Activated naive CD8-positive, alpha-beta T cell treated with anti-CD3 and anti-CD28 coated beads for 36 hours (primary cell): ENCODE measurements at places on chromosomes 7 and 10. TPM values are rescaled to one million over a fixed set of nuclear protein-coding genes. Genes with fewer than 3 reads are reported as not detected.

- no peaks in the 10 kb centered on the region for H3K36me3 ChIP-seq
- peaks cover 15% of the 10 kb centered on the region for H3K4me1 ChIP-seq
- no peak overlapping the region for H3K4me3 ChIP-seq
- H3K27ac ChIP-seq, result no peak overlapping the region
- peaks cover 24% of the 10 kb centered on the region for H3K27me3 ChIP-seq
Measured at GRCh38 chr10:84267503-84268126, 22.8 kb downstream of the RGR start.

DNA sequence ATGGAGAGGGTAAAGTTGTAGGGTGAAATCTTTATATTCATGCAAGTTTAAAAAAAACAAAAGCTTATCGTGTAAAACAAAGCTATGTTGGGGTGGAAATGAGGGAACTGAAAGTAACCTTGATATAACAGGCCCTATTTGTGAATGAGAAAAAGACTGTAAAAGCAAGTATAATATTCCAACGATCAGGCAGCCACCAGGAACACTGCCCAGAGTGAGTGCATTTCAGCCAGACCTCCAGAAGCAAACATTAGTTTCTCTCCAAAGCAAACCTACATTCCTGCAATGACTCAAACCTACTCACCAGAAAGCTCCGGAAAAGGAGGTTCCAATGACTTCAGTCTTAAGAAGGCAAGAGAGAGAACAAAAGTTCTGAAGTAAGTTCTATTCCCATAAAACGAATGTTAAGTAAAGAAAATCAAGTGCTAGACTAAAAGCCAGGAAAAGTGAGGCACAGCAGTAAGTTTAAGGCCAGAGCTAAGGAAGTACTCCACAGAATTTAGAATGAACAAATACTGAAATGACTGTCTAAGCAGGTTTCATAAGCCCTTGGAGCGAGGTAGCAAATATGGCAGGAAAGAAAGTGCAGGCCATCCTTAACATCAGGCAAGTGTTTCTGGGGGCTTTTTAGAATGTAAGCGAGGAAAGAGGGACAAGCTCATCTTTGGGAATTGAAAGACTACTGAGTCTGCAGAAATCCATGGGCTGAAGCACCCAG, 493.1 kb downstream of the XPNPEP1 start:
- H3K36me3 ChIP-seq, result no peaks in the 10 kb centered on the region
- no peak overlapping the region for H3K4me3 ChIP-seq
- H3K4me1 ChIP-seq, result no peaks in the 10 kb centered on the region
- H3K27ac ChIP-seq, result no peak overlapping the region
- DNase-seq, result no peak

GRCh38 chr7:4157651-4158050, 524.4 kb upstream of the FOXK1 start:
- no peaks in the 10 kb centered on the region for H3K4me1 ChIP-seq
- H3K27ac ChIP-seq, result no peak overlapping the region
- no peaks in the 10 kb centered on the region for H3K27me3 ChIP-seq
- no peak for DNase-seq
- no peak overlapping the region for H3K4me3 ChIP-seq

- no peak for DNase-seq
- no peaks in the 10 kb centered on the region for H3K36me3 ChIP-seq
- H3K27me3 ChIP-seq, result peaks cover 5% of the 10 kb centered on the region
- H3K4me1 ChIP-seq, result no peaks in the 10 kb centered on the region
Measured at GRCh38 chr10:114276066-114276465, 37.0 kb downstream of the VWA2 start.

DNA sequence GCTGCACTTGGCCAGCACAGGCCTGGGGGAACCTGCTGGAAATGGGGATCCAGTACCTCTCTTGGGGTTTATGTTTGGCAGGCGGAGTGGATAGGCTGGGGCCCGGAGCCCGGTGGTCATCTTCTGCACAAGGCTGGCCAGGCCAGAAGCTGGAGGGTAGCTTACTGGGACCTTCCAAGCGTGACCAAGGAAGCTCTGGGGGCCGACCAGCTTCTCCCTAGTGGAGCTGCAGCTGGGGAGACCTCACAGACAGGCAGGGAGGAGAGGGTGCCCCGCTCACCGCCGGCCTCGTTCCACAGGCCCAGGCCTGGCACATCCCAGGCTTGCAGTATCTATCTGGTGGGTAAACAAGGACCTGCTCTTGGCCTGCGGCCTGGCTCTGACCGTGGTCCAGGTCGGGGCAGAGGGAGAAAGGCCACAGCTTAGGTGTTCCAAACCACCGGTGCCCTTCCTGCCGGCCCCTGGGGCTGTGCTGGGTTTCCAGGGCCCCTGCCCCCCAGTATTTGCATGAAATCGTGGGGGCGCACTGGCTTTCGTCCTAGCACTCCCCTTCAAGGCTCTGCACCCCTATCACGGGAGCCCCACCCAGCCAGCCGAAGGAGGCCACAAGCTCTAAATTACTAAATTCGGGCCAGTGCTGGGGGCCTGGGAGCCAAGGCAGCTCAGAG, 1.5 kb upstream of the ELFN1 start:
- H3K4me3 ChIP-seq, result no peak overlapping the region
- H3K27ac ChIP-seq, result no peak overlapping the region
- H3K27me3 ChIP-seq, result peaks cover 53% of the 10 kb centered on the region
- H3K36me3 ChIP-seq, result no peaks in the 10 kb centered on the region
- no peak for DNase-seq
- H3K4me1 ChIP-seq, result no peaks in the 10 kb centered on the region

DNA sequence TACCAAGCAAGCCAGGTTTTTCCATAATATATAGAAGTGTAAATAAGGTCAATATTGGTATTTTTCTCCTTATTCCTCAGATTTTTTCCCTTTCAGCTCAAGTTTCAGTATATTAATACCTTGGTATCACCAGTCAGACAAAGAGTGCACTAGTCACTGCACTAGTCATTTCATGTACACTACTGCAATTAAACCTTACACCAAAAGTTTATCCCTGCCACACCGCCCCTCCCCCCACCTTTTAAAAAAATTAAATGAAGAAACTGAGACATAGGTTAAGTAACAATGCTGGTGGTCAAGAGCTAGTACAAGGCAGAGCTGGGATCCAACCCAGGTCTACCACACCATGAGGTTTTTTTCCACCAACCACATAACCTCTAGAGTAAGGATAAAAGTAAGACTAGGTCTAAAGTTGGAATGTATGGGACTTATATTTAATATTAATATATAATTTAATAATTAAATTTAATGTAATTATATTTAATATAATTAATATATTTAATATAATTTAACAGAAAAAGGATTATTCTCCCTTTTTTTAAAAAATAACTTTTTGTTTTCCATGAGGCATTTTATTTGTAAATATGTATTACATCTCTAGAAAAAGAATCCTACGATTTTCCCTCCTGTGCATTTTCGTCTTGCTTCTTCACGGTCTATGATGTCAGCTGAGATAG, 68.5 kb downstream of the NT5C2 start:
- no peak overlapping the region for H3K4me3 ChIP-seq
- DNase-seq, result no peak
- H3K36me3 ChIP-seq, result no peaks in the 10 kb centered on the region
- peaks cover 13% of the 10 kb centered on the region for H3K4me1 ChIP-seq
- H3K27ac ChIP-seq, result no peak overlapping the region

DNA sequence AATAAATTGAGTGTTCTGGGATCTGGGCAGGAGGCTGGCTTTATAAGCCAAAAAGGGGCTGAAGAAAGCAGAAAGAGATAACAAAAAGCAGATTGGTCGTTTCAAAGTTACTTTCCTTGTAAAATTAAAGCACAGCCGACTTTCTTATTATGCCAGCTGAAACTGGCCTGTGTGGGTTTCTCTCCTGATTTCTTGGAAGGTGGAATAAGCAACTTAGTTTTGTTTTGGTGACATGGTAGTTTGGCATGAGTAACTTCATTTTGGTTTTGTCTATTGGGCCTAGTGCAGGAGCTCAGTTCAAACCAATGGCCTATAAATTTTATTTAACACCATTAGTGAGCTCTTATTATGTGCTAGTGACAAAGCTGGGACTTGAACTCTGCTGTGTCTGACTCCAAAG, 13.2 kb upstream of the DNAJC12 start:
- H3K36me3 ChIP-seq, result peaks cover 21% of the 10 kb centered on the region
- DNase-seq, result no peak
- peak overlapping the region; percentile 2 for H3K4me3 ChIP-seq
- no peaks in the 10 kb centered on the region for H3K27me3 ChIP-seq
- peaks cover 16% of the 10 kb centered on the region for H3K4me1 ChIP-seq
- peak overlapping the region; percentile 30 for H3K27ac ChIP-seq

GRCh38 chr7:121330053-121330833, 1.4 kb downstream of the WNT16 start:
- no peak overlapping the region for H3K27ac ChIP-seq
- H3K4me3 ChIP-seq, result peak overlapping the region; percentile 53
- H3K27me3 ChIP-seq, result peaks cover 74% of the 10 kb centered on the region
- peaks cover 16% of the 10 kb centered on the region for H3K4me1 ChIP-seq

- no peaks in the 10 kb centered on the region for H3K36me3 ChIP-seq
- no peak overlapping the region for H3K4me3 ChIP-seq
- DNase-seq, result no peak
- no peak overlapping the region for H3K27ac ChIP-seq
Measured at GRCh38 chr7:83546586-83546985, 102.4 kb downstream of the SEMA3E start.

DNA sequence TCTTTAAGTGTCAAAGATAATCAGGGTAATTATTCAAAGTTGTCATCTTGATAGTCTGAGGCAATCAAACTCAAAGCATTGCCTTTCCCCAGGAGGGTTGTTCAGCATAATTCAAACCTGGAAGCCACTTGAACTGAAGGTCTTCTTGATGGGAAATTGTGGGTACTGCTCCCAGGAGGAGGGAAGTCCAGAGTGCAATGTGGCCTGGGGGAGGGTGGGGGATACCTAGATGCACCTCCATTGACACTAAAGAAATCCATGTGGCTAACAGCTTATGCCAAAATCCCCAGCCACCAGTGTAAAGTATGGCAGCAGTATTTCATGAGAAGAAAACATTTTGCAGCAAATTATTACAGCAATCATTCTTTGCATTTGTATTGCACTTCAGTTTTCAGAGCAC, 114.9 kb downstream of the STRA8 start:
- H3K4me1 ChIP-seq, result no peaks in the 10 kb centered on the region
- no peak overlapping the region for H3K27ac ChIP-seq
- H3K27me3 ChIP-seq, result no peaks in the 10 kb centered on the region
- no peak for DNase-seq
- H3K4me3 ChIP-seq, result no peak overlapping the region
- no peaks in the 10 kb centered on the region for H3K36me3 ChIP-seq

- no peaks in the 10 kb centered on the region for H3K4me1 ChIP-seq
- no peak overlapping the region for H3K27ac ChIP-seq
- no peak overlapping the region for H3K4me3 ChIP-seq
- no peaks in the 10 kb centered on the region for H3K27me3 ChIP-seq
- no peaks in the 10 kb centered on the region for H3K36me3 ChIP-seq
Measured at GRCh38 chr7:95996174-95996573, 223.8 kb downstream of the DYNC1I1 start.

Gene ZNF511
- 73.4 TPM for total RNA-seq

Gene CYP3A7
- not detected for total RNA-seq

Gene STEAP1
- total RNA-seq, result 2.4 TPM

Gene CNTNAP2
- 0.22 TPM for total RNA-seq

Gene CAV2
- total RNA-seq, result not detected

Gene ZNF736
- total RNA-seq, result 24.6 TPM

Gene TMEM178B
- total RNA-seq, result 0.06 TPM
